ENCODE measurements at places on chromosomes 5 and 9.

GRCh38 chr5:11898-12297 lies 80.1 kb upstream of the PLEKHG4B start:
- DNase-seq, result peak; percentile 14

GRCh38 chr5:79692596-79692995 lies 3.0 kb downstream of the CMYA5 start:
- no peak for DNase-seq

DNA sequence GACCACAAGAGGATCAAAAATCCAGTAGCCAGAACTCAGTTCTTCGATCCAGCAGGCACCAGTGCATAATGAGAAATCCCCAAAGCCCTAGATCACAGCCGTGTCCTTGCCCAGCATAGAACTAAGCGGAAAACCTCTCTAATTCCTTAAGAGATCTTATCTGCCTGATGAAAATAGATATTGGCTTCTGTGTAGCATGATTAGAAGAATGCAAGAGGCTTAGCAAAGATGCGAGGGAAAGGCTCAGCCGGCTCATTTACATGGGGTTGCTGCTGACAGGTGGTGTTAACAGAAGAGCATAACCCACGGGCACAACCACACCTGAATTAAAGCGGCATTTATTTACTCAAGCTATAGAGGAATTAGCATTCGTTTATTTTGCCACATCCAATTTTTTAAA lies 400.0 kb upstream of the ADAMTS16 start:
- no peak for DNase-seq

DNA sequence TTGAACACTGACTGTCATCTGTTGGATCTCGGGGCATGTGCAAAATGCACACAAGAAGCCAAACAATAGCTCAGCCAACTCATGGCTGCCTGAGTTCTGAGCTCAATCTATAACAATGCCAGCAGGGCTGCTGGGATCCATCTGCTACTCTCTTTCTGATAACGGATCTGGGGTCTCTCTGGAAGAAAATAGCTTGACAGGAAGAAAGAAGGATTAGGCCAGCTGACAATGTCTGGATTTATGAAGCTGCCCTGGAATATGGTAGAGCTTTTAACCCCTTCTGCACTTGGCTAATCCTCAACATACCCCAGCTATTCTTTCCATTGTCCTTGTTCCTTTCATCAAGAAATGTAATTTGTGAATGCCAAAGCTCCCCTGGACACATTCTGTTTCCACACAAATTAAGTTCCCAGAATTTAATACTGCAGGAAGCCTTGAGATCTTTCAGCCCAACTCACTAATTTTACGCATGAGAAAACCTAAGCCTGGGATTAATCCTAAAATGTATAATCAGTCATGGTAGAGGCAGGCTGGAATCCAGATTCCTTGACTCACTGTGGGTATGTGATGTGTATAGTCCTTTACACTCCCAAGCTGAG lies 62.7 kb upstream of the PCA3 start:
- no peak for DNase-seq

- DNase-seq, result no peak
Observed at GRCh38 chr9:9963841-9964240, 649.0 kb downstream of the PTPRD start.

DNA sequence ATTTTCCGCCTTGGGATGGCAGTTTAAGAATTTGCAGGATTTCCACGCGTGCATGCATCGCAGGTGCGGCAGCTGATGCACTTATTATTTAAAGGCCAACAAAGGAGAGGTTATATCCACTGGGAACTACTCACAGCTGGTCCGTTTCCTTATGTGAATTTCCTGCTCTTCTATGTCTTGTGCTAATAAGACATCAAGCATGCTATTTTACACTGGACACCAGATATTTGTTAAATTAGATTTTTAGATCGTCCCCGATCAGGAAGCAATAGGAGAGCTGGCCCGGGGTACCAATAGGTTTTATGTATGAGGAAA lies 476 bp upstream of the DTWD2 start:
- DNase-seq, result no peak

GRCh38 chr9:91075279-91075678 lies 273.7 kb downstream of the SYK start:
- DNase-seq, result no peak

GRCh38 chr5:74903165-74903787 lies 37.1 kb upstream of the FAM169A start:
- DNase-seq, result peak; percentile 47

- DNase-seq, result peak; percentile 96
Observed at GRCh38 chr9:7320139-7320538, 479.4 kb downstream of the DMAC1 start.

DNA sequence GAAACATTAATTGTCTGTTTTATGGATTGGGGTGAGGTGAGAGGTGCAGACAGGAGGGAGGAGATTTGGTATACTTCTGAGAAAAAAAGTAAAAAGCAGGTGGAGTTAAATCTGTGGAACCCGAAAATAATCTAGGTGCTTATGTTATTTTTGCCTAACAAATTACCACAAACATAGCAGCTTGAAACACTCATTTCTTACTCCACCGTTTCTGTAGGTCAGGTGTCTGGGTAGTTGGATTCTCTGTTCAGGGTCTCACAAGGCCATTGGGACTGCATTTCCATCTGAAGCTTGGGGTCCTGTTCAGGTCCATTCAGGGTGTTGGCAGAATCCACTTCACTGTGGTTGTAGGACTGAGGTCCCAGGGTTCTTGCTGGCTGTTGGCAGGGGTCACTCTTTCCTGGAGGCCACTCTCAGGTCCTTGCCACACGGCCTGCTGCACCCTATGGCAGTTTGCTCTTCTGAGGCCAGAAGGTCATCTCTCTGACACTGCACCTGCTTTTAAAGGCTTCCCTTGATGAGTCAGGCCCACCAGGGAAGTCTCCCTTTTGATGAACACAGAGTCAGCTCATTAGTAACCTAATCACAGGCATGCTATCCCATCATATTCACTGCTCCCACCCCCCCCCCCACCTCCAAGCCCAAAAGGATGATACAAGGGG lies 82.2 kb downstream of the TRIO start:
- no peak for DNase-seq

DNA sequence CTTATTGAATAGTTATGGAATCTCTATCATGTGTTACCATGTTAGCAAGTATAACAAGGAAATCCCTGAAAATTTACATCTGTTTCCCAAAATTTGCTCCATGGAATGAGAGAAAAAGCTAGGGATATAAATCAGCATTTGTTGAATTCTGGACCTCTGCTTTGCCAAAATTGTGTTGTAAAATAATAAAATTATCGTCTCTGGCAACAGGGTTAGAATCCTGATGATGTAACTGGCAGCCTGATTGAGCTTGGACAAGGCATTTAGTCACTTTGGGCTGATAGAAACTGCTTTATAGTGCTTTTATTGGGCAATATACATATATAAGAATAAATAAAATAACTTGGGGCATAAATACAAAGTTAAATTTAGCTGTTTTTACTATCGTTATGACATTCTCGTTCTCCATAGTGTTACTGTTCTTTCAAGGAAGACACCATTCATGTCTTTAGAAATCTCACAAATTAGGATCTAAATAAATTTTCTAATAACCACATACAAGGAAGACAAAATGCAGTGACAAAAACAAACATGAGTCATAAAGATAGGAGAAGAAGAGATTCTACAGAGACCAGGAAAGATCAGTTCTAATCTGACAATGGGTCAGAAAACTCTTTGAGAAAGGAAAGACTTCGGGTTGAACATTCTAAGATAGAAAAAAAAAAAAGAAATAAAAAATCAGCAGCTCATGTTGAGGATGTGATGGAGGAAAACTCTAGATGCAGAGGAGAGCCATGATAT lies 145.0 kb upstream of the CDH10 start:
- no peak for DNase-seq

GRCh38 chr9:121282277-121283079 lies 14.5 kb downstream of the GSN start:
- peak; percentile 66 for DNase-seq

- DNase-seq, result no peak
Observed at GRCh38 chr5:139910036-139910435, 114.4 kb downstream of the PSD2 start.

- DNase-seq, result no peak
Observed at GRCh38 chr5:57417320-57417719, 65.3 kb downstream of the ACTBL2 start.

GRCh38 chr9:107269254-107269653 lies 13.8 kb upstream of the RAD23B start:
- no peak for DNase-seq

DNA sequence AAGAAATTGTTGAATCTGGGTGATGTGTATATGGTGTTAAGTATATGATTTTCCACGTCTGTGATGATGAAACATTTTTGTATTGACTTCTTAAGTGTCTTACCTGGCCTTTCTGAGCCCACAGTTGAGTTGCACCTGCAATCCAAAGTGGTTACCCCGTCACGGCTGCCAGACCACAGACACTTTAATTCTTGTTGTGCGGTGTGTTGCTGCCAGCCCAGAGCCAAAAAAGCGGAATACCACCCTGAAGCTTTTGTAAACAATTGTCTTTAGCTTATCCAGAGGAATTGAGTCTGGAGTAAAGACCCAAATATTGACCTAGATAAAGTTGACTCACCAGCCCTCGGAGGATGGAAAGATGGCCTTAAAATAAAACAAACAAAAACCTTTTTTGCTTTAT lies 35.1 kb downstream of the MTAP start:
- no peak for DNase-seq

DNA sequence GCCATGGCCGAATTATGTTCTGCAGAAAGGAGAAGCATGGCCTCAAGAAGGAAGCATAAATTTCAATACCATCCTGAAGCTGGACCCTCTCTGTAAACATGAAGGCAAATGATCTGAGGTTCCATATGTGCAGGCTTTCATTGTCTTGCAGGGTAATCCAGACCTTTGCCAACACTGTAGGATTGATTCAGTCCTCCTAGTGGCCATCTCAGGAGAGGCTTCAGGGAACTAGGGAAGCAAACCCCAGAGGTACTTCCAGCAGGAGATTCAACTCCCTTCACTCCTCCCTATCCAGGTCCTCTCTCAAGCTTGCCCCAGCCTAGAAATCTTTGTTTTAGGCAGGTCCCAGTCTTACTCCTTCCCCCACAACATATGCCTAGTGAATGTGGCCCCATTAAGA lies 99.3 kb upstream of the HCN1 start:
- no peak for DNase-seq

GRCh38 chr5:150570333-150570732 lies 62.4 kb downstream of the NDST1 start:
- DNase-seq, result no peak

DNA sequence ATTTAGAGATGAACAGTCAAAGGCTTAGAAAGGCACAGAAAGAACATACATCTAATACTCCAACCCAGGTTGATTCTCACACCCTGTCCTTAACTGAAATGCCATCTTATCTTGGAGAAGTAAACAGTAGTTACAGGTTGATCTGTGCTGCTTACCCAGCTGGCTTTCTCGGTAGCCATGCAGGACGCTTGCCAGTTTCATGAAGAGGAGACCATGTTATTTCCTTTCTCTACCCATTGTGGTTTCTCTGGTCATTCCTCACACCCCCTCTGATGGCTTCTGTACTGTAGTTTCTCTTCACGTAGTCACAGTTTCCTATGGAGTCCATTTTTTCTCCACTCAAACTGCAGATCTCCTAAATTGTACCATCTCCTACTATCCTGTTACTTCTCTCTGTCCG lies 206.0 kb downstream of the SGCD start:
- no peak for DNase-seq

DNA sequence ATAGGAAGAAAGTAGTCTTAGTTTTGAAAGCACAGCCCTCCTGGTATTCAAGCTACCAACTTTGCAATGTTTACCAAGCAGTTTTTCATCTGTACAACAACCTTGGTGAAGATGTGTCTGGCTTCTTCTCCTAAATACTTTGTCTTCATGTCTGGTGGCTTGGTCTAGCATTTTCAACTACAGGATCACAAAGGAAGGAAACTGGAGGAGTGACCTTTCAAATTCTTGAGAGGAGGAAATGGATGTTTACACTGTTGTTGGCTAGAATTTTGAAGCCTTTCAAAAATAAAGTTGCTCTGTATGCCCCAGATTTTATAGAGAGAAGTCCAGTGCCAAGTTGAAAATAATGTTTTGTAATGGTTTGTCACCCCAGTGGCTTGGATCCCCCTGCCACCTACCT lies 16.3 kb downstream of the PAM start:
- no peak for DNase-seq

DNA sequence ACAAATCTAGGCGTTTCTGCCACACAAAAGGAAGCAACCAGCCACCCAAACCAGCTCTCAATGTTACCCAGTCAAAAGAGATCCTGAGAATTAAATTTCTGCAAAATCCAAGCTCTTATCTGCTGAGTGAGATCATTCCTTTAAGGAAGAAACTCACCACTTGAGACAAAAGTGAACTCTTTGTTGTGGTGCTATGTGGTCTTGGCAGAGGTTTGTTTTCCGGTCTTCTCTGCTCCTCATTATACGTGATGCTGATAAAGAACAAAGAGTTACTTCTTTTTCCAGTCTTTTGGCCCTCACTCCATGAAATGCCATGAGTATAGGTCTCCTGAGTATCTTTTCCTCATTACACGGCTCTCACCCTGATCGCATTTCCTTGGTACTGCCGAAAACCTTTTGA lies 82.1 kb downstream of the PRKACG start:
- no peak for DNase-seq

Measured in ELR (cell line).